ENCODE measurements at places on chromosomes 3 and 15.
A peak's percentile ranks its signal among the peaks of the same experiment; 100 is the strongest.

DNA sequence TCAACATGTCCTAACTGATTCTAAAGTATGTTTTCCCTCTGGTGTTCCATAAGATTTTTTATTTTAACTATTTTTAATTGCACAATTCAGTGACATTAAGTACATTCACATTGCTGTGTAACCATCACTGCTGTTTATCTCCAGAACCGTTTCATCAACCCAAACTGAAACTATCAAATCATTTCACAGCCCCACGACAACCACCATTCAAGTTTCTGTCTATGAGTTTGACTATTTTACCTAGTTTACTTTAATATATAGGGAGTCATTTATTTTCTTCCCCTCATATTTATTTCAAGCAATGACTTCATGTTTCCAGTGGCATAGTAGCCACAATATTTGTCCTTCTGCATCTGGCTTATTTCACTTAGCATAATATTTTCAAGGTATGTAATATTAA, 8.4 kb downstream of the RTP1 start:
- no peak for ATAC-seq

DNA sequence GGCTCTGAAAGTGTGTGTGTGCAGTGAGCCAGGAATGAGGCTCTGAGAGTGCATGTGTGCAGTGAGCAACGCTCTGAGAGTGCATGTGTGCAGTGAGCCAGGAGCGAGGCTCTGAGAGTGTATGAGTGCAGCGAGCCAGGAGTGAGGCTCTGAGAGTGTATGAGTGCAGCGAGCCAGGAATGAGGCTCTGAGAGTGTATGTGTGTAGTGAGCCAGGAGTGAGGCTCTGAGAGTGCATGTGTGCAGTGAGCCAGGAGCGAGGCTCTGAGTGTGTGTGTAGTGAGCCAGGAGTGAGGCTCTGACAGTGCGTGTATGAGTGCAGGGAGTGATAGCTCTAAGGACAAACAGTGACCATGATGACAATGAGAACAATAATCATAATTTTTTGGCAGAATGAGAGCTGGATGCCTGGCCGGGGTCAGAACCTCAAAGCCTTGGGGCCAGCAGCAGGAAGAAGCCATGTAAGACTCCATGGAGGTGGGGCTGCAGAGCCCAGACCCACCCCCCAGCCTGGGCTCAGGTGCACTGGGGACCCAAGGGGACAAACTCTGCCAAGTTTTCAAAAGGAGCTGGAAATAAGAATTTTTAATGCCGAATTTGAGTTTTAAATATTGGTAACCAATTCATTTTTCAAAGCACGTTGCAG, 85.7 kb upstream of the PRR20G start:
- no peak for ATAC-seq

DNA sequence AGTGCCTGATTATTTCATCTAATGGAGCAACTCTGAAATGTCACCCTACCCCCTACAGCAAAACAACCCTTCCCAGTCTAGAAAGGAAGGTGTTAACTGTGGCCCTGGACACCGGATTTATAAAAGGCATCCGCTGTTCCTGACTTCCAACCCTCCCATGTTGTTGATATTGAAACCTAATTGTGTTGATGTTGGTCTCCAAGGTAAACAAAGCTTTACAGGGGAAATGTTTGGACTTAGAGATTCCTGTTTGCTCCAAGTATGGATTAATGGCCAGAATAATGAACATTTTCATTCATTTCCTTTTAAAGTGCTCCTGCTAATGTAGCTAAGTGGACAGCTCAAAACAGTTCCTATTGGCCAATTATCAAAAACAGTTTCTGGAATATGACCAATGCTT, 19.4 kb upstream of the LMCD1 start:
- ATAC-seq, result no peak

DNA sequence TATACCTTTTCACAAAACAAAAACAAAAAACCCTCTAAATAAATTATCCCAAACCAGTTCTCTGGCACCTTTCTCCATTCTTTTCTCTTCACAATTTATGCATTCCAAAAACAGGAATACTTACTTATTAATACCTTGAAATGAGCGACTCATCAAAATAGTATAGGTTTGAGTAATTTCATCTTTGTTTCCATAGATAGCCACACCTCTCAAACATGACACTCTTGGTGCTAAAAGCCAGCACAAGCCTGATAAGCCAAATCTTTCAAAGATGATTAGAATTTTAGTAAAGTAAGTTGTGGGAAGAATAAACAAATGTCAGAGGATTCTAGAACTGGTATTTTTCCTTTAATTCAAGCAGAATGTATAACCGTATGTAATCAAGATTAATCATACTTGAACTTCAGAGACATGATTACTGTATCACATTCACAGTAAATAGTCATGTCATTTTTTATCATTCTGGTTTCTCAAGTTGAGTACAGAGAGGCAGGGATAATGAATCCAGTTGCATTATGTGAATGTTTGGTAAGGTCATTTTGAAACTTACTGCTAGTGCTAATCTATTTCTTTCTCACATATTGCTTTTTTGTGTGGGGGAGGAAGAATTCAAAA, 12.1 kb upstream of the WDR5B start:
- ATAC-seq, result peak; percentile 90

DNA sequence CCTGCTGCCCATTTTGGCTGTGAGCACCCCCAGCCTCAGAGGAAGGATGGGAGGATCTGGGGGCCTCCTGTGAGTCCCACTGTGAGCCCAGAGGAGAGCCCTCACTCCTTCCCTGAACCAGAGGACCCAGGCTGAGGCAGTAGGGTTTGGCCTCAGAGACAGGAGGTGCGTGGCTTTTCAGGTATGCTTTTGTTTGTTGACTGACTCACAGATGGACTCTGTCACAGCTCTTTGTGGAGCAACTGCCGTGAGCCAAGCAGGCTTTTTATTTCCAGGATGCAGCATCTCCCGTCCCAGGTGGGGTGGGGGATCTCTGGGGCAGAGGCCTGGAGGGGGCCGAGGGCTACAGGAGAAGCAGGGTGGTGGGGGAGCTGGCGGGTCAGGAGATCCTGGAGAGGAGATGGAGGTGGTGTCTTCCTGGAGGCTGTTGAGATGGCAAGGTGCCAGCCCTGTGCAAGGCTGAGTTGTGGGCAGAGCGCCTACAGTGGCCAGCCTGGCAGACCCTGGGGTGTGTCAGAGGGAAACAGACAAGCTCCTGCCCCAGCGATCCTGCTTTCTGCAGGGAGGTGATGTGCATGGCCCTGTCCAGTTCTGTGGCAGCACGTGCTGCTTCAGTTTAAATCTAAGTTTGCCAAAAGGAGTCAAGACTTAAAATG, 24.0 kb downstream of the PLXNA1 start:
- no peak for ATAC-seq

GRCh38 chr3:71103430-71103921, 480.1 kb downstream of the FOXP1 start:
- ATAC-seq, result no peak

DNA sequence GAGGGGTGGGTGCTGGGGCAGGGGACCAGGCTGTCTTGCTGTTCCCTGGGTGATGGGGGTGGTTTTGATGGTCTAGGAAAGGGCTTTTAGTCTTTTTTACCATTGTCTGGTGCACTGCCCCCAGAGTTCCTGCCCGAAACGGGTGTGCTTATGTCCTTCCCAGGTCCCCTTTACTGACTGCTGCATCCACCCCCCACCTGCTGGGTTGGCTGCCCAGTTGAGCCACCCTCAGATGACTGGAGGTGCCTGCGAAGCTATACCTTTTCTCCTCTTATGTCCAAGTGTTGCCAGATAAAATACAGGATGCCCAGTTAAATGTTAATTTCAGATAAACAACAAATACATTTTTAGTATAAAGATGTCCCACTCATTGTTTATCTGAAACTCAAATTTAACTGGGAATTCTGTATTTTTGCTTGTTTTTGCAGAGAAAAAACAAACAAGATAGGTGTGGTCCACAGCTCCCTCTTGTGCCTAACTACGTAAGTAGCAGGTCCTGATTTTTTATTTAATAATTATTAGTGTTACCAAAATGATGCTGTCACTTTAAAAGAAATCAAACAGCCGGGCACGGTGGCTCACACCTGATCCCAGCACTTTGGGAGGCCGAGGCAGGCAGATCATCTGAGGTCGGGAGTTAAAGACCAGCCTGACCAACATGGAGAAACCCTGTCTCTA, 6.1 kb upstream of the RPP14 start:
- no peak for ATAC-seq

- no peak for ATAC-seq
These were observed 24.7 kb downstream of the PTH1R start for GRCh38 chr3:46902188-46902631.

DNA sequence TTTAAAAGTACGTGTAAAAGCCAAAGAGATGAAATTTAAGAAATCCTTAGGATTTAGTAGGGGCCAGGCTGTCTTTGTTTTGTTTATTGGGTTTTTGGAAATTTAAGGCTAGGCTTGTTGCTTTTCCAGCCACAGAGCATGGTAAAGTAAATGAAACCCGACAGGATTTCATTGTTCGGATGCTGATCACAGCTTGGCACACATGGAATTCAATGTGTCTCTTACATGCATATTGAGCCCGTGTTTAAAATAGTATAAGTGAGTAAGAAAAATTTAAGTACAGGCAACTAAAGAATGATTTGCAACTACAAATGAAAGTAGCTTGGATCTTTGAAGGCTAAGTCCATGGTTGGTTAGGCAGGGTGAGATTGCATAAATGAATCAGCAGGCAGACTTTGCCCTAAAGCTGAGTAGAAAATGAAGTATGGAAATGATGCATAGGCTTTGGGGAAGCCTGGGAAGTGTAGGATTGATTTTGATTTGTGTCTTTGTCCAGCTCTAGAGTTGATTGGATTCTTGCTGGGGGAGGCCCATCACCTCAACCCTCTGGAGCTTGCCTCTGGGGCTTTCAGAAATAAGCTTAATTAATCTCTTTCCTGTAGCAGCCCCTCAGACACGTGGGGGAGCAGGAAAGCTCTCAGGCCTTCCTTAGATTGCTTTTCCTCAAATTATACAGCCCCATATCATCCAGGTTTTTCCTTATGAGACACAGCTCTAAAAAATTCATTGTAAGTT, 68.2 kb upstream of the ADAMTSL3 start:
- no peak for ATAC-seq

DNA sequence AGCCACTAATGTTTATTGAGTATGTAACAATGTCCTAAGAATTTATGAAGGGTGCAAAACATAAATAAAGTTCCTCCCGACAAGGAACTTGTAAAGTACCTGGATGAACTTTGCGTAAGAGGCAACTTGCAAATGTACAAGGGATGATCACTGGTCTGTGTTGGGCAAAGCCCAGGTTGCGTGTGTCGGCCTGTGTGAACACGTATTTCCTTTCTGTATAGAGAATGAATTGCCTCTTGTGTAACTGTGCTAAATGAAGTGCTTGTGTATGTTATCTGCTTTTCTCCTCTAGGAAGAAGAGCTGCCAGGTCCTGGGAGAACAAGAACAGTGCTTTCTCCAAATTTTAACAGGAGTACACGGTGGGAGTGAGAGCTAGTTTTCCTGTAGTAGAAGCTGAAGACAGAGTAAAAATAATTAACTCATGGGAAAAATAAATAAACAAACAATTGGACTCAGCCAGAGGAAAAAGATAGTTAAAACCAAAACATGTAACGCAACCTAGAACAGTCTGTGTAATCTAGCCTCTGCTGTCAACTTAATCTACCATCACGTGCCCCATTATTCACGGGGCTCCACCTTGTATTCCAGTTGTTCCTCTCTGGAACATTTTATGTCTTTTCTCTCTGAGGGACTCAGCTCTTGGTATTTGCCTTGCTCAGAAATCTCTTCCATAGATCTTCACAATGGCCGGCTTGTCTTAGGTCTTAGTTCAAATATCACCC, 83.7 kb upstream of the RASGRP1 start:
- ATAC-seq, result no peak

DNA sequence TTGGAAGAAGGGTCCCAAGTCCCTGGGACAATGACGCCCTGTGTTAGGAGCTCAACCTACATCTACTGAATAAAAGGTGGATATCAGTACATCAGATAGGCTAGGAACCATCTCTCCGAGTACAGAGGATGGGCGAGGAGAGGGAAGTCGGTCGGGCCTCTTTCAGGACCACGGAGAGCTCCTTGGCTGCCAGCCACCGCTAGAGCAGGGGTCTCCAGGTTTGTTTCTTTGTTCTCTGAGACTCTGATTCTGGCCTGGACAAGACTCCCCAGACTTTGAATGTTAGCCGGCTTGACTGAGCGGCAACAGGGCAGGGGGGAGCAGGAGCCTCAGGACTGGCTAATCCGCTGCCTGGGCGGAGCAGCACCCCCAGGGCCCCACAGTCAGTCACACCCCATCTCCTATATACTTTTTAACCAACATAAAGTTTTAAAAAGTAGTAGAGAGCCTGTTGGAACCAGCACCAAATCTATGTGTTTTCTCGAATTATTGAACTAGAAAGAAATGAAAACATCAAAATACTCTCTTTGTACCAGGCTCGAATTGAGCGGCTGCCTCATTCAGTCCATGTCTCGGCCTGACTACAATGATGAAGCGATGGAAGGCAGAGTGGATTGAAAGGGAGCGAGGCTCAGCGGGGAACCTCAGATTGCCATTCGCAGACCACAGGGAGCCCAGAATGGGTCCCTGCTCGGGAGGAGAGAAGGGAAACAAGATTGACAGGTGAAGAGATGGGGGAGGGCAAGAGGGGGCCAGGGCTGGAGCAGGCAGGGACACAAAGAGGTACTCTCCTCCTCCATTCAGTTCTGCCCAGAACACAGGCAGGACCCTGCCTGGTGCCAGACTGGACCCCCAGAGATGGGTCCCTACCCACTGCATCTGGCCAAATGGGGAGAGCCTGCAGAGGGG, 131.6 kb downstream of the TPRA1 start:
- ATAC-seq, result no peak

DNA sequence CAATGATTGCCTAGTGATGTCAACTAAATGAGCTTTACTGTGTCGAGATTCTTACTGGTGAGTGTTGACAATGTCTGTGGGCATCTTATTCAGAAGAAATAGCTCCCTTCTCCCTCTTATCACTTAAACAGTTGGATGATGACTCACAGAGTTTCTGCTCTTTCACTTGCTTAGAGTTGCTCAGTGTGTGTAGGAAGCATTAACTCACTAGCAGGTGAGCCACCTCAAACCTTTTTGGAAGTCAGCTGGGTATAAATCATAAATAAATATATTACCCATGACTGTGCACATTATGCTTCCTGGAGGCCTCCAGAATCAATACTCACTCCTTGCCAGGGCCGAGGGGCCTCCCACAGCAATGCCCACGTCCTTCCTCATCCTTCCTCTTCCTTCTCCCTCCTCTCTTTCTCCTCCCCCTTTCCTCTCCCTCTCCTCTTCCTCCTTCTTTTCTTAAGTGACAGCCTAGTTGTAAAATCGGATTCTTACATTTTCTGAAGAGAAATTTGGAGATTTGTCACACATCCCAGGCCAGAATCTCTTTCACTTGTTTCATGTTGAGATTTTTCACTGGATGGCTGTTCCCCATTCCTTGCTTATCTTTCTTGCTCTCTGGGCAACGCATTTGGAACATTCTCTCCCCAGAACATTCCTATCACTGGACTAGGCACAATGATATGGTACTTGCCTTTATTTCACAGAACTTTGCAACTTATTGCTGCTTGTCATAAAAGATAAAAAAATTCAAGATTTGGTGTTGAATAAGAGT, 17.5 kb downstream of the SHC4 start:
- ATAC-seq, result peak; percentile 91

All from activated CD4-positive, CD25-positive, alpha-beta regulatory T cell treated with anti-CD3 and anti-CD28 coated beads, Interleukin-2, amount 50 U/mL, for 24 hours (primary cell).